ENCODE measurements at places on chromosomes 6 and 20.

DNA sequence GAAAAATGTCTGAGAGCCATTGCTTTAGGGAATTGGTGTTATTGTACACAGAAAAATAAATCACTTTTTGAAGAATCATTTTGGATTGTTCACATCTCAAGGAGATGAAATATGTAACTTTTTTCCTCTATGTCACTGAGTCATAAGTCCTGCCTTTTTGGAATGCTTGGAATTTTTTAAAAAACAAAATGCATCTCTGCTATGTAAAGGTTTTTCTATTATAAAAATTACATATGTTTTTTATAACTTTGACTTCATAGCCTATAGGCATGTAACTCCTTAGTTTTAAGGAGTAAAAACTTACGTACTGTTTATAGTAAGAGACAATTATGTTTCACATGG lies 8.7 kb downstream of the RNF144B start:
- DNase-seq = no peak

GRCh38 chr6:42349753-42350511 lies 101.8 kb downstream of the TRERF1 start:
- DNase-seq = no peak

- DNase-seq = peak; percentile 51
Measured at GRCh38 chr20:58048096-58048702, 180.3 kb downstream of the ANKRD60 start.

- DNase-seq = no peak
Measured at GRCh38 chr6:148379481-148379880, 36.8 kb downstream of the SASH1 start.

DNA sequence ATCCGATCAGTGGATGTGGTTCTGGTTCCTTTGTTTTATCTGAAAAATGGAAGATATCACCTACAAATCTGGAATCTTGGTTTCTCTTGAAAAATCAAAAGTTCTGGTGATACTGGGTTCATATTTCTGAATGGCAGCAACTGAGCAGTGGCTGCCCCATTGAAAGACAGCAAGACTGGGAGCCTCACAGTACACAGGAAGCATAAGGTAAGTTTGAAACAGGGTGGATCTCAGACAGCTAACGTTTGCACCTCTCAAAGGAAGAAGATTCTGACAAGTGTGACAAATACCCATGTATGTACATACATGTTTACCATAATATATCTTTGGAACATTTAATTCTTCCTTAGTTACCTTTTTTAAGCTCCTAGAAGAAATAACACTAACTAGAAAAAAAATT lies at the start of gene SAMD3:
Gene SAMD3 (minus strand): TSS at position 177 of the 400 bp plus-strand sequence. CDS start 7,678 bp downstream, outside the sequence.
- no peak for DNase-seq

GRCh38 chr20:62736407-62737071 lies 27.9 kb downstream of the NTSR1 start:
- no peak for DNase-seq

DNA sequence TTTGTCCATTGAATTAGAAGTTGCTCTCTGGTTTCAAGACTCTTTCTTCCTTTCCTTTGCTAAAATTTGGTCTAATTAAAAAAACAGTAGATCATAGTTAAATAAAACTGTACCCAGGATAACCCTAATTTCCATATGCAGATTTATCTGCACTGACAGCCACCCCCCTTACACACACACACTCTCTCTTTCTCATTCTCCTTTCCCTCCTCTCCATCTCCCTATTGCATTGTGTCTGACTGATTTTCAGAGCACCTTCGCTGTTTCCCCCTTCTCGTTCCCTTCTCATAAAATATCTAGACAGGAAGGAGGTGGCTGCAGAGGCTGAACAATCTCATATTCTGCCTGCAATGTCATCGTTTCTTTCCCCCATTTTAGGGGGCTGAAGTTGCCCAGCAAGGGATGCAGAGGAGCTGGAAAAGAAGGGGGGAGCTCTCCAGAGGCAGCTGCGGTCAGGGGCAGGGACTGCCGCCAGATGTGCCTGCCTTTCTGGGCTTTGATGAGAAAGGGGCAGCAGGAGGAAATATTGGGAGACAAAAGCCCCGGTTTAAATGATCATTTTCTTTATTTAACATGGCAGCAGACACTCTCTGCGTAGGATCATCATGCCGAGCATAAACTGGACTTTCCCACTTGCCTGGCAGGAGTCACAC lies 22.5 kb upstream of the MMS22L start:
- DNase-seq = no peak

DNA sequence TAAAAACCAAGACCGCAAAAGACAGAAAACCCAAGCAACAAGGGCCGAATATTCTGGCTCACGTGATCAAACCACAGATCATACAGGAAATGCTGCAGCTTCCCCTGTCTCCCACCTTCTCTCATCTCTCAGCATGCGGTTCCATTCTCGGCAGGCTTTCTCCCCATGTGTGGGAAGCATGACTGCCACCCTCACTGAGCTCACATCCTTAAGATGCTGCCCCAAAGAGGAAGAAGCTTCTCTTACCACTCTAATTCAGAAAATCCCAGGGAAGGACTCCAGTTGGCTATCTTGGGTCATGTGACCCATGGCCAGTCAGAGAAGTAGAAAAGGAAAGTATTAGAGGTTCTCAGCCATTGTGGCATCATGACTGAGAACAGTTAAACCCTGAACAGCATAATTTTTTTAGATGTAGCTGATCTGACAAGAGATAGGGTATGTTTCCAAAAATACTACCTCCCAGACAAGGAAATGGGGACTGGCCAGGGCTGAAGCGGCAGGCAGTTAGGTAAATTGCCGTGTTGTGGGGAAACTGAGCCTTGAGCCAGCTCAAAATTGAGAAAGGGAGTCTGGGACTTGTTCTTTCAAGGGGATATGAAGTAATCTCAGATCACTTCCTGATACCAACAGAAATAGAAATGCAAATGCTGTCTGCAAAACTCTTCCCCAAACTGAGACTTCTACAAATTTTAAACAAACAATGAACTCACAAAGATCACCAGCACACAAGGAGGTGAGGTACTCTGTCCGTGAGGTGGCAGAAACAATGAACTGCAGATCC lies 37.1 kb upstream of the GRM4 start:
- DNase-seq = no peak

- DNase-seq = no peak
Measured at GRCh38 chr6:128111096-128111495, 210.2 kb upstream of the THEMIS start.

GRCh38 chr20:57502336-57502700 lies 22.6 kb downstream of the CTCFL start:
- DNase-seq = no peak

- DNase-seq = no peak
Measured at GRCh38 chr6:39005774-39006173, 42.8 kb upstream of the GLP1R start.

GRCh38 chr6:114218437-114219340 lies 124.1 kb downstream of the HS3ST5 start:
- no peak for DNase-seq

GRCh38 chr6:110357664-110358552 lies at the start of gene METTL24:
TSS of gene METTL24 (minus strand) at chr6:110358349. CDS start at chr6:110358272, 77 bp downstream.
- DNase-seq = peak; percentile 37

DNA sequence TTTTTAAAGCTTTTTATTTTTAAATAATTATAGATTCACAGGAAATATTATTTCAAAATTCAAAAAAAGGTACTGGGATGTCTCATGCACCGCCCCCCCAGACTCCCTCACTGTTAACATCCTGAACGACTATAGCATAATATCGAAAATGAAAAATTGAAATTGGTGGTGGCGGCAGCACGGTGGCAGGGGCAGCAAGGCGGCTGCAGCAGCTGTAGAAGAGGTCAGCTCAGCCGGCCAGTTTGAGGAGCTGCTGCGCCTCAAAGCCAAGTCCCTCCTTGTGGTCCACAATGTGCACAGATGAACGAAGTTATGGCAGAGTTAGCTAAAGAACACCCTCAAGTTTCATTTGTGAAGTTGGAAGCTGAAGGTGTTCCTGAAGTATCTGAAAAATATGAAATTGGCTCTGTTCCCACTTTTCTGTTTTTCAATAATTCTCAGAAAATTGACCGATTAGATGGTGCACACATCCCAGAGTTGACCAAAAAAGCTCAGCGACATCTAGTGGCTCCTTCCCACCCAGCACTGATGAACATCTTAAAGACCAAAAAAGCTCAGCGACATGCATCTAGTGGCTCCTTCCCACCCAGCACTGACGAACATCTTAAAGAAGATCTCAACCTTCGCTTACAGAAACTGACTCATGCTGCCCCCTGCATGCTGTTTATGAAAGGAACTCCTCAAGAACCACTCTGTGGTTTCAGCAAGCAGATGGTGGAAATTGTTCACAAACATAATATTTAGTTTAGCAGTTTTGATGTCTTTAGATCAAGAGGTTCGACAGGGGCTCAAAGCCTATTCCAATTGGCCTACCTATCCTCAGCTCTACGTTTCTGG lies 100.8 kb downstream of the FAM217A start:
- DNase-seq = peak; percentile 84

- DNase-seq = no peak
Measured at GRCh38 chr20:56429502-56429901, 17.4 kb downstream of the CASS4 start.

GRCh38 chr20:57470212-57470522 lies 54.8 kb downstream of the CTCFL start:
- DNase-seq = no peak

GRCh38 chr6:142251930-142252445 lies 49.8 kb upstream of the ADGRG6 start:
- no peak for DNase-seq

DNA sequence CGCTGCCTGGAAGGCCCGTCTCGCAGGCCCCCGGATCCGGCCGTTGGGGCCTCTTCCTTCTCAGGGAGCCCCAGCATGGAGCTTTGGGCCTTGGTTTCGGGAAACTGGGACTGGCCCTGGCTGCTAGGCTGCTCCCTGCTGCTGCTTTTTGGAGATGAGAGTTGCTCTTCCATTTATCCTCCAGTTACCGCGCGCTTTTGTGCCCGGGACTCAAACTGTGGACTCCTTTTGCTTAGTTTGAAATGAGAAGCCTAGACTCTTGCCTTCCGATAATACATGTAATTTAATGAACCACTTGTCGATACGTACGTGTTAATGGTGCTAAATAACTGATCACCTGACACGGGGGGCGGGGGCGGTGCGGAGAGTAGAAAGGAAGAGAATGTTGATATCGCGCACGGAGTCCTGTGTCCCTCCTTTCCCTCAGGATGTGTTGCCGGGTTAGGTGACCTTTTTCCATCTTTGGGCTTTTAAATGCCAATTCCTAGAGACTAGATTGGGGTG lies 968 bp downstream of the PHF3 start:
- peak; percentile 63 for DNase-seq

- DNase-seq = peak; percentile 26
Measured at GRCh38 chr6:7058250-7058923, 49.4 kb upstream of the RREB1 start.

GRCh38 chr20:3282271-3283221 lies 43.6 kb upstream of the SLC4A11 start:
- DNase-seq = no peak

DNA sequence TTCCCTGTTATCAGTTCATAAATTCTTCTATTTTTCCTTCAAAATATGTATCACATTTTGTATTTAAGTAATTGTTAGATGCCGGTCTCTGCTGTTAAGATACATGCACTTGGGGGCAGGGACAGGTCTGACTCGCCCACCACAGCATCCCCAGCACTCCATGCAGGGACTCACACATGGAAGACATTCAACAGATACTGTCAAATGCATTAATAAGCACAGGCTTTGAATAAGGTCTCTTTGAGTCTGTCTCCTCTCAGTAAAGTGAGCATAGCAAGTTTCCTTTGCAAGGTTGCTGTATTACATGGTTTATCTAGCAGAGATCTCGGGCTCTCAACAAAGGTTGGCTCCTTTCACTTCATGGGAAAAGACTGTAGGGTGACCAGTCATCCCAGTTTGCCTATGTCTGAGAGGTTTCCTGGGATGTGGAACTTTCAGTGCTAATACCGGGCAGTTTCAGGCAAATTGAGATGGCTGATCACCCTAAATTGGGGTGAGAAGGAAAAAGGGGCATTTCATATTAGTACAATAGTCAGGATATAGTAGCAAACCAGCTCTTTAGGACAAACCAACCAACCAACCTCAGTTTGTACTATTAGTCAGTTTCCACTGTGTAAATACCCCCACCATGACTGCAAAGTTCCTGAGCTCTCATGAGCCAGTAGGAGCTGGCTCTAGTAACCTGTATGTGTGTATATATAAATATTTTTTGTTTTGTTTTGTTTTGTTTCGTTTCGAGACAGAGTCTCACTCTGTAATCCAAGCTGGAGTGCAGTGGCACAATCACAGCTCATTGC lies 15.0 kb downstream of the JPH2 start:
- no peak for DNase-seq

DNA sequence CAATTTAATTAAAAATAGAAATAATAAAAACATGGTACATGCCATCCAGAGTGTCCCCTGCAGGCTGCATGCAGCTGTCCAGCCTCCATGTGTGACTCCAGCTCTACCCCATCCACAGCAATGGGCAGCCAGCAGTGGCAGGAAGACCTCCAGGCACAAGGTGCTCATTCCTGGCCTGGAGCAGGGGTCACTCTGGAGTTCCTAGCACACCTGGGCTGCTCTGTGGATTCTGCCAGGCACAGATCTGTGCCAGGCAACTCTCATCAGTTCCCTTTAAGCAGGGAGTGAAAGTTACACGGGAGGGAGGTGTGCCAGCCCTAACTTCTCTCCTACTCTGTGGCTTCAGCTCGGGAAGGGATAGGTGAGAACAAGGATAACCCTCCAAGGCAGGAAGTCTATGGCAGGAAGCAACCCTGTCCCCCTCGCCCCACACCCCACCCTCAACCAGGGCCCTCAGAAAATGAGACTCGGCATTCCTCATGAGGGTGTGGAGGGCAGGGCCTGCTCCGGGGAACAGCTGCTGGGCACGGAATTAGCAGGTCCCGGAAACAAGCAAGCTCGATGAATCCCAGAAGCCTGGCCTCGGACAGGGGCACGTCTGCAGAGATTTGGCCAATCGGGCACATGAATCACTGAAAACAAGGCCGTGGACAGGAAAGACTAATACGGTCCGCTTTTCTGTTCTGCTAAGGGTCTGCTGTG lies 10.0 kb downstream of the JPH2 start:
- peak; percentile 81 for DNase-seq

GRCh38 chr6:154166140-154166539 lies 127.1 kb downstream of the OPRM1 start:
- DNase-seq = no peak

- peak; percentile 47 for DNase-seq
Measured at GRCh38 chr6:35601331-35602132, 87.2 kb downstream of the FKBP5 start.

DNA sequence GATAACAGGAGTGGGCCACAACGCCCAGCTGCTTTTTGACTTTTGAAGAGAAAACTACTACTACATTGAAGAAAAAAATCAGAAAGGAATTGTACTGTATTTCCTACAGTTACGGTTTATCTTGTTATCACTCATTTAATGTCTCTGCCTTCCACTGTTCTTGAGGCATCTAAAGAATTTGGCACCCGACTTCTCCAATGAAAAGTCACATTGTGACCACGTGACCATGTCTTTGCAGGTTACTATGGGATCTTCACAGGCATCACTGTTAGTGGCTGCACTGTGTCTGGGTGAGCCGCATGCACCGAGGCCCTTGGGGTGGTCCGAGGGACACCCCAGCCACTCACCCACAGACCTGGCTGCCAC lies 26.8 kb downstream of the RRBP1 start:
- no peak for DNase-seq

- DNase-seq = peak; percentile 27
Measured at GRCh38 chr20:53434662-53435061, 159.0 kb downstream of the ZNF217 start.

- no peak for DNase-seq
Measured at GRCh38 chr6:8958894-8959511, 523.7 kb upstream of the SLC35B3 start.

- DNase-seq = no peak
Measured at GRCh38 chr6:53428886-53429285, 80.1 kb upstream of the ELOVL5 start.
